ENCODE measurements at places on chromosomes 7 and 10.

GRCh38 chr7:28301148-28301641 is 111.1 kb upstream of the CREB5 start:
- DNase-seq = no peak

- no peak for DNase-seq
Measured at GRCh38 chr10:58335306-58336005, 650 bp downstream of the UBE2D1 start.

DNA sequence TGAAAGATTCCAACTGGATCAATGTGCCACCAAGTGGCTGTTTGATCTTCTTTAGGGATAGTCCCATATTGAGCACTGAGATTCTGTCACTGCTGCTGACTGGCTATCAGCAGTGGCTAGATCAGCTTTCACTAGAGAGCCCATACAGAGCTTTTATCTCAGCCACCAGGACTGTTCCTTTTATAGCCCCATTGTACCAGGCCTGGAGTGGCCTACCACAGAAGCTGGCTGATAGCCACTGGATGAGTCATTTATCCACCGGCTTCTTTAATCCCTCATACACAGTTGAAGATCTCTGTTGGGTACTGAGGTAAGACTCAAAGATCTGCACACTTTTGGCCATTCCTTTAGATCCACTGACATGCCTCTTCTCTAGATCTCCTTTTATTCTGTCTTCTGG is 1101.1 kb downstream of the SORCS3 start:
- no peak for DNase-seq

DNA sequence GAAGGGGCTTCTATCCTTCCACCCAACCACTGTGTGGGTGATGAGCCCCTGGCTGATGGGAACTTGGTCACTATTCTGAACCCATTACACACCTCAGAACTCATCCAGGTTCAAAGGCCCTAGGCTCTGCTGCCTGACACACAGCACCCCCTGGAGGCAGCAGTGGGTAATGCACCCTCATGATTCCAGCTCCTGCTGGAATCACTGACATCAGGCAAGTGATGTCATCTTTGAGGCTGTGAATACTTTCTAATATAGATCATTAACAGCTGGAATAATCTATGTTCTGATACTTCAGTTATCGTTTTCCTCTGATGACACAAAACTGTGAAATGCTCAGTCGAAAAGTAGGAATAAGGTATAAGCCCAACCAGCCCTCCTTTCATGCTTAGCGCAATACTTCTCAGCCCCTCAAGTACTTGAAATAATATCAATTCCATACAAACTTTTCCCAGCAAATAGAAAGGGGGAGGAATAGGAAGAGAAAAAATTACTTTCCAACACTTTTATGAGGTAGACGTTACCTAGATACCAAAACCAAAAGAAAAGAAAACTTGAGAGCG is 7.5 kb upstream of the RBP3 start:
- DNase-seq = peak; percentile 83

- peak; percentile 77 for DNase-seq
Measured at GRCh38 chr10:127906548-127907377, at the start of gene PTPRE. PTPRE (plus strand) TSS chr10:127907103; CDS start chr10:128040882, 133,779 bp downstream.

DNA sequence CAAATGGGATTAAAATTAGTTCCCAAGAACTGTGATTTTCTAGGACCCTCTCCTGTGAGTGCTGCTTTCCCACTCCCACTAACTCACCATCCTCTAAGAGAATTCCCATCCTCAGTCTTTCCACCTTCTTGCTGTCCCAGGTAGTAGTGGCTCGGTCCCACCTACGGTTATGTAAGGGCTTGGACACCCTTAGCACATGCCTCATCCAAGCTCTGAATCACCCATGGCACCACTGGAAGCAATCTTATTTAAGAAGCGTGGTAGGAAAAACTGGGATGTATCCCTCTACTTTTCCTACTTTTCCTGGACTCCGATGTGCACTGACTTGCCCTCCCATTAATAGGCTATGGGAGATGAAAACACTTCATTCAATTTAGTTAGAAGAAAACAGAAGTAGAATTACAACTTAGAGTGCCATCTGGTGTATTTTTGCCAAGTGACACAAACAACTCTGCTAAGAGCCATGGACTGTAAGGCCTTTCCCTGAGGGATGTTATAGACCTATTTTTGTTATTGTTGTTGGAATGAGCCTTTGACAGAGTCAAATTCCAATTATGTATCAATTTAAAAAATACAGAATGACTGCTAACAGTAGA is 13.7 kb upstream of the ANKRD22 start:
- no peak for DNase-seq

DNA sequence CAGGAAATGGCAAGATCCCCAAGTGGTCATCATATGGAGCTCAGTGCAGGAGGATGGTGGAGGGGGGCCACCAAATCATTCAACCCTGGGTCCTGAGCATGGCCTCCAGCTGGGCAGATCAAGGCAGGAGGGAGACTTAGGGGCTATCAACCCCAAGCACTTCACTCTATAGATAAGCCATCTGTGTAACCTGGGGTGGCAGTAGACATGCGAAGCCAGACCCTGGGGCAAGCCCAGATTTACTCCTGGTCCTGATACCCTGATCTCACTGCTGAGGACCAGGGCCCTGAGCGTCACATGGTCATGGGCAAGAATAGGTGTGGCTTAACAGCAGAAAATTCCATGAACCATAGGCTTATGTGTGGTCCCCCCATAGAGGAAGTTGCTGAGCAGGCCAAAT is 173.0 kb upstream of the ADCY1 start:
- no peak for DNase-seq

- no peak for DNase-seq
Measured at GRCh38 chr7:985915-986741, 3.1 kb downstream of the CYP2W1 start.

DNA sequence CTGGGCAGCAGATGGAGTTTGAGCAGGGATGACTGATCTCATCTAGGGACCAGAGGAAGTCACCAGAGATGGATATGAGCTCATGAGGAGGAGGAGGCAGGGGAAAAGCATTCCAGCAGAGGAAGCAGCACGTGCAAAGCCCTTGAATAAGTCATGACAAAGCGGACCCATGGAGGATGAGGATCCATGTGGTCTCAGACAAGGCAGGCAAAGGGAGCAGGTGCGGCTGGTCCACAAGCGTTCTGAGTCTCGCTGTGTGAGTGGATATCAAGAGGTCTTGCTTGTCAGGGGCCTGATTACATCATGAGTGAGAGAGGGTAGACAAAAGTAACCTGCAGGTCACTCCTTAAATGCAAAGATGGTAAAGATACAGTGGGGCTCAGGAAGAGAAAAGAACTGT is 307.6 kb downstream of the GRID1 start:
- no peak for DNase-seq

GRCh38 chr10:100697070-100697469 is 48.3 kb upstream of the PAX2 start:
- DNase-seq = no peak

DNA sequence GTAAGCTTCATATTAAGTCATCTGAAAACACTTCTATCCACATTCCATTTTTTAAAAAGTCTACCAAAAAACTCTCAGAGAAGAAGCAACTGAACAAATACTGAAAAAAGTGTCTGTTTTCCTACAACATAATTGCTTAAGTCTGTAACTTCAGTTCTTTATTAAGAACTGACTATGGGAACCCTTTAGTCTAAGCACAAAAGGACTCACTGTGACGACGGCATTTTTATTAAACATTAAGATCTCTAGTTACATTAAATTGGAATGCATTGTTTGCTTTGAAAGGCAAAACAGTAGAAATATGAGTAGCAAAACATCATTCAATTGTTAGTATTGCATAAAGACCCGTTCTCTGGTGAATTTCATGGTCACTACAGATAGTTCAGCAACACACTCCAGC is 5.8 kb upstream of the FAM3C start:
- no peak for DNase-seq

- no peak for DNase-seq
Measured at GRCh38 chr7:101134399-101134980, 7.6 kb downstream of the SERPINE1 start.

GRCh38 chr7:102024005-102024768 is 206.8 kb downstream of the CUX1 start:
- DNase-seq = no peak

GRCh38 chr7:64672414-64672813 is 6.5 kb downstream of the ZNF107 start:
- DNase-seq = no peak

- no peak for DNase-seq
Measured at GRCh38 chr7:51354897-51355296, 38.3 kb upstream of the COBL start.
